ENCODE measurements at places on chromosomes 5 and 9. TPM values are rescaled to one million over a fixed set of nuclear protein-coding genes. Genes with fewer than 3 reads are reported as not detected.

HCN1 gene
- 0.27 TPM for total RNA-seq

C9orf40 gene
- total RNA-seq, result 2.9 TPM

PLGRKT gene
- total RNA-seq, result 24.6 TPM

DDX46 gene
- total RNA-seq, result 41.1 TPM

PHF24 gene
- total RNA-seq, result 0.60 TPM

CCNJL gene
- 4.3 TPM for total RNA-seq

RIMOC1 gene
- 27.2 TPM for total RNA-seq

AGGF1 gene
- total RNA-seq, result 12.6 TPM

GDNF gene
- 6.3 TPM for total RNA-seq

NRARP gene
- 3.7 TPM for total RNA-seq

TMEM171 gene
- not detected for total RNA-seq

TMEM174 gene
- total RNA-seq, result not detected

MUSK gene
- total RNA-seq, result 0.11 TPM

NR5A1 gene
- 22.2 TPM for total RNA-seq

MYMK gene
- not detected for total RNA-seq

- DNase-seq, result no peak
Observed at GRCh38 chr5:38695021-38695958, 138.8 kb upstream of the LIFR start.

DNA sequence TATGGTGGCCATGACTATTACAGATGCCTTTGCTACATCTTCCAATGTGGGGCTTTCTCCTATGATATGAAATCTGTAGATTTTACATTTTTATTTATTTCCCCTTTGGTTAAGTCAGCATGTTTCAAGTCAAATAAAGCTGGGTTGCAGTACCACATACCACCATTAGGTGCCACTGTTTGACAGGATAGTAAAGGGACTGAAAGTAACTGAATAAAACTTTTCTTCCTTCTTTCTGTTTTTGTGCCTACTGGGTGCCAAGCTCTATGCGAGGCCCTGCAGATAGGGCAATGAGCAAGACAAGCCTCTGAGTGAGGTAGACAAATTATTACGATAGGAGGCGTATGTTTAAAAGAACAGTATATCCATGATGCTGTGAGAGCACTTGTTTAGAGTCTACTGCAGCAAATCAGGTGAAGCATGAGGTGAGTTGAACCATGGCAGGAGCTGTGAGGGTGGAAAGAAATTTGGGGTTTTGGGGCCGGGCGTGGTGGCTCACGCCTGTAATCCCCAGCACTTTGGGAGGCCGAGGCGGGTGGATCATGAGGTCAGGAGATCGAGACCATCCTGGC is 64.8 kb downstream of the GDNF start:
- no peak for DNase-seq

- no peak for DNase-seq
Observed at GRCh38 chr5:76926329-76927105, 26.3 kb upstream of the CRHBP start.

- no peak for DNase-seq
Observed at GRCh38 chr5:9365512-9365911, 180.4 kb downstream of the SEMA5A start.

- DNase-seq, result no peak
Observed at GRCh38 chr9:123846966-123847365, 83.0 kb downstream of the DENND1A start.

- DNase-seq, result no peak
Observed at GRCh38 chr5:2284678-2285077, 402.0 kb upstream of the IRX4 start.

DNA sequence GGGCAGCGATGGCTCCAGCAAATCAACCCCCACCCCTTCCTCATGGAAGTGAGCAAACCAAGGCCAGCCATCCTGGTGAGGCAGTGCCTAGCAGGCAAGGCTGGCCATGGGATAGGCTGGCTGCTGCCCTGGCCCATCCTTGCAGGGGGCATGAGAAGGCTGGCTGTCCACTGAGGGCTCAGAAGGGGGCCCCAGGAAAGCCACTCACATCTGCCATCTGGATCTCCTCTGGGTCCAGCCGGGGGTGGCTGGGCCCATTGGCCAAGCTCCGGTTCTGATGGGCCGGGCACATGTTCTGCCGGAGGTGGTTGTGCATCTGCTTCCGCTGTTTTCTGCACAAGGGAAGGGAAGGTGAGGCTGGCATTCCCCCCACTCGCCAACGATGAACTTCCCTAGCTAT is 57.1 kb downstream of the PSD2 start:
- no peak for DNase-seq

DNA sequence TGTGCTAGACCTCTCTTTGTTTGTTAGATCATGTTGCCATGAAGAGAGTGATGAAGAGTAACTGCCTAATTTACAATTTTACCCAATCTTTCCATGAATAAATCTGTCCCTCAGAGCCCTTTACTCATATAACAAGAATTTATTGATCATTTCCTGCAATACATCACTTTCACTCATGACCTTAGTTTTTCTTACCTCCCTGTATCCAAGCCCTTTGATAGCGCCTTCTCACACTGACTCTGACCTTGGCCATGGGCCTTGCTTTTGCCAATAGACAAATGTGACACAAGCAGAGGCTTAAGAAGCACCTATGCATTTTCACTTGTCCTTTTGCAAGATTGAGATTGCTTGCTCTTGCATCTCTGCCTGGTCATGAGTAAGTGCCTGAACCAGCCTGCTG is 288.1 kb downstream of the NNT start:
- no peak for DNase-seq

DNA sequence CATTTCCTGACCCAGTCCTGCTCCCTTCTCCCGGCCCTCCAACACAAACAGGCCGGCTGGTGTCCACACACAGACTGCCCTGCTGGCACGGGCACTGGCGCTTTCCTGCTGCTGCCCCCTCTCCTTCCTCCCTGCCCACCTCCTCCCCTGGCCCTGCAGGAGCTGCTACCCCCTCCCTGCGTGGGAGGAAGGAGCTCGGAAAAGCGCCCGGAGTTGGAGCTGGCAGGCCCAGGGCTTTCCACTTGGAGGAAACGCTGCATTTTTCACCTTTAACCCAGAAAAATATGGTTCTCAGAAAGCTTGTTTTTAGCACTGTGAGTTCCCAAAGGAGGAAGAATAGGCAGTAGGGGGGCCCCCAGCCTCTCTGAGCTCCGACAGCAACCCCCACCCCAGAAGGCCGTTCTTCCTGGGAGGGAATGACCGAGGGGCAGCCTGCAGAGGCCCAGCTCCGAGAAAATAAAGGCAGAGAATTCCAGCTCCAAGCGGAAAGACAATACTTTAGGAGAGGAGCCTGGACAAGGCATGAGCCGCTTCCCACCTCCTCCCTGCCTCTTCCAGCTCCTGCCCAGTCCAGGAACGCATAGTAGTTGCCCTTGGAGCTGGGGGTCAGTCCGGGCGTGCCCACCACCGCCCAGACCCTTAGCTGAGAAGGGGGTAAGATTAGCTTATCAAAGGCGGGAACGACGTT is 88.9 kb downstream of the LIFR start:
- DNase-seq, result peak; percentile 90

DNA sequence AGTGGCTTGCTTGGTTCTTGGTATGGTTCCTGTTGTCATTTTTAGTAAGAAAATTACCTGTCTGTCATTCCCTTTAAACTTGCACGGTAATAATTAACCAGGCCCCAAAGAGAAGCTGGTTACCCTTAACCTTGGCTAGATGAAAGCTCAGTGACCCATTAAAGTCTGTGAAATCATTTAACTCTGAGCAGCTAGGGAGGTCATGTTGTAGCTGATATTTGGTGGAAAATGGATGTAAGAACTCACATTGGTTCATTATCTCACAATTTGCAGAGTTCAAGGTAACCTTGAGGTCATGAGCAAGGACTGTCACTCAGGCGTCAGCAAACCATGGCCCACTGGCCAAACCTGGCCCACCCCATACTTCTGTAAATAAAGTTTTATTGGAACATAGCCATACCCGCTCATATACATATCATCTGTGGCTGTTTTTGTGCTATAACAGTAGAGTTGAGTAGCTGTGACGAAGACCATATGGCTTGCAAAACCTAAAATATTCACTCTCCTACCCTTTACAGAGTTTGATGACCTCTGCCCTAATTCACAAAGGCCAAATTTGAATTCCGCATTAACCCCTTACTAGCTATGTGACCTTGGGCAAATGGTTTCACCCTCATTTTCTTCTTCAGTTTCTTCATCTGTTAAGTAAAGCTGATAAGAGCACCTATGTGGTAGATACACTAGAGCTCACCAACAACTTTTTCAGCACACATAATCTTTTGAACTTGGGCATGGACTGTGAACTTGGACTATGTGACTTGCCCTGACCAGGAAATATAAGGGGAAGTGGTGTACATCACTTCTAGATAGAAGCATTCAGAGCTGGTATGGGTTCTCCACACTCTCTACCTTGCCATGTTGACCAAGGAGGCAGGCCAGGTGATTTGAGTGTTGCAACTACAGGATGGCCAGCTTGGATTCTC is 61.5 kb upstream of the CPEB4 start:
- DNase-seq, result no peak

- DNase-seq, result no peak
Observed at GRCh38 chr5:143110591-143110990, 292.9 kb downstream of the NR3C1 start.
